ENCODE measurements at places on chromosomes 7 and 10.

DNA sequence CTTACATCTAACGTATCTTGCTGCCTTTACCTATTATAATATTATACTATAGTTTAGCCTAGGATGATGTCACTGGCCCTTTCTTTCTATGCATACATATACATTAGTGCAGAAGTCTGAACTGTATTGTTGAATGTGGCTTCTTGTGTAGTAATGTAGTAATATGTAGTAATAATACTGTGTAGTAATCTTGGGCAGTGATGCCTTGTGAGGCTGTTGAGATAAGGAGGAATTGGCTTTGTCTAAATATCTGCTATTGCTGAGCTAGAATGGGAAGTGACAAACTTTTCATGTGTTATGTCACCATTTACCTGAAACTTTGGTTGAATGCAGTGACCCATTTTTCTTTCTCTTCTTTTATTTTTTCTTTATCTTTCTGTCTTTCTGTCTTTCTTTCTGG, 11.0 kb downstream of the GLCCI1 start:
- DNase-seq, result no peak

- DNase-seq, result no peak
These were observed 28.6 kb downstream of the DENND11 start for GRCh38 chr7:141673346-141673745.

DNA sequence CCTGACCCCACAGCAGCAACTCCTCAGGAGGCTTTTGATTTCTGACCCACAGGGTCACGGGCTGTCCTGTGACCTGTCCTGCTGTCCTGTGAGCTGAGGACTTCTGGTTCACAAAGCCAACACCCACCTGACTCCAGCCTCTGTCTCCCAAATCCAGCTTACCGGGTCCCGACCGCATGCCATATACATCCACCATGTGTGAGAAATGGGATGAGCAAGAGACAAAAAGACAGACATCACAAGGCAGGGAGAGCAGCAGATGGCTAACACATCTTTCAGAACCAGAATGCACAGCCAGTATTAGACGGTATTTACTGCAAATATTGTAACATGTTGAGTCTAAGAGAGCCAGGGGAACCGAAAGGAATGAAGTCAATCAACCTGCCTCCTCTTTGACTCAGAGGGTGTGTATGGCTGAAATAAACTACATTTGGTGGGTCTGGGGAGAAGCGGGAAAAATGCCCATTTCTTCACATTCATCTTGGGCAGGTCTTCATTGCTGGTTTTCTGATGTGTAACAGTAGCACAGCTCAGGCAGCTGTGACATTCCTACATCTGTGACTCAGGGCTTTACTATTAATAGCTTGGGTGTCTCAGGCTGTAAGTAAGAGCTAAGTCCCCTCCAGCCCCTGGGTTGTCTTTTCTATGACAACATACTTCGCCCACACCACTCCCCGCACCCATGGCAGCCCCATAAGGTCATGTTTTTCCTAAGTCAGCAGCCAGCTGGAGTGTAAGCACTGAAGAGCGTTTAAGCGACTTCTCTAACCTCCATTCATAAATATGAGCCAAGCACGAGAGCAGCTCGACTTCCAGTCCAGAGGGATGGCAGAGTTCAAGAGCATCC, 25.0 kb downstream of the ABLIM1 start:
- DNase-seq, result peak; percentile 87

- DNase-seq, result no peak
These were observed 258.0 kb upstream of the LYZL1 start for GRCh38 chr10:29030900-29031299.

DNA sequence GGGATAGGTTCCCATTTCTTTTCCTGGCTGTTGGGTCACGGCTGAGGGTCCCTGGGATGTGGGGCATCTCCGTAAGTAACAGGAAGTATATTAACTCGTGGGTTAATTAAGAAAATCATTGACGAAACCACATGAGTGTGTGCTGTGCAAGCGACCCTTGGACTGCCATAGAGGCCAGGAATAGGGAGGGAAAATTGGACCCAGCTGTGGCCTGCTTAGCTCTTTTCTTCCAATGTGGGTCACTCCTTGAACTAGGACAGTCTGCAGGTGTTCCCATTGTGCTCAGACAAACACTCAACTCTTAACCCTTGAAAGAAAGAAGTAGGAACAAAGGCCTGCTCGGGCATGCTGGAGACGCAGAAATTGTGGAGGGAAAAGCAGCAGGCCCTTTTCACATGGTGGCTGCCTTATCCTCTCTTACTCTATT, 25.6 kb upstream of the PLEKHA1 start:
- DNase-seq, result no peak

DNA sequence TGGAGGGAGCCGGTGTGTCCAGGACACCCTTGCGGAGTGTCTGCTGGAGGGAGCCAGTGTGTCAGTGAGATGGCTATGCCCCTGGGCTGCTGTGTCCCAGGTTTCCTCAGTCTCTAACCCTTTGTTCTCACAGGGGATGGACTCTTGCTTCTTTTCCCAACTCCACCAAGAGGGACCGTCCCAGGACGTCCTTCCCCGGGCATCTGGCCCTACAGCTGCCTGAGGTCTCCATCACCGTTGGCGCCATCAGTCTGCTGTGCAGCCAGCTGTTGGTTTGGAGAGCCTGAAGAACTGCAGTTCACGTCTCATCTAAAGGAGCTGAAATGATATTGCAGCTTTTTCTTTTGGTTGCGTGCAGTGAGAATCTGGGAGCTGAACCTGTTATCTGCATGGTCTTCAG, 136.2 kb downstream of the VIPR2 start:
- DNase-seq, result no peak

Data from foreskin fibroblast (primary cell).